NCI-H82 (cell line): ENCODE measurements at places on chromosomes 6 and 20.

DNA sequence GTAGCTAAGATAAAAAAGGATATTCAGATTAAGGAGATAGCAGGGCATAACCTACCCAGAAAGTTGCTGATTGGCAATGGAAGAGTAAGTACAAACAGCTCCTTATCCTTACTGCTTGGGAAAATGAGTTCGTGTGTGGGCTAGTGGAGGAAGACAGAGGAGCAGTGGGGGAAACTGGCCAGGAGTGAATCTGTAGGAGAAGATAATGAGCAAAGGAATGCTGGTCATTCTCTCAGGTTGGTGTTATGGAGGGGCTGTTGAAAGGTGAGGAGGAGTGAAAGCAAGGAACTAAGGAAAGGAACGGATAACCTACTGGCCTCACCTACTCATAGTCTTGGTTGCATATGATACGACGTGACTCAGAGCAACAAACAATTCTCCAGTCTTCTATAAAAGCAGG lies 7.3 kb upstream of the GJB7 start:
- no peak for DNase-seq

GRCh38 chr20:51003753-51004152 lies 19.2 kb downstream of the KCNG1 start:
- DNase-seq, result no peak

DNA sequence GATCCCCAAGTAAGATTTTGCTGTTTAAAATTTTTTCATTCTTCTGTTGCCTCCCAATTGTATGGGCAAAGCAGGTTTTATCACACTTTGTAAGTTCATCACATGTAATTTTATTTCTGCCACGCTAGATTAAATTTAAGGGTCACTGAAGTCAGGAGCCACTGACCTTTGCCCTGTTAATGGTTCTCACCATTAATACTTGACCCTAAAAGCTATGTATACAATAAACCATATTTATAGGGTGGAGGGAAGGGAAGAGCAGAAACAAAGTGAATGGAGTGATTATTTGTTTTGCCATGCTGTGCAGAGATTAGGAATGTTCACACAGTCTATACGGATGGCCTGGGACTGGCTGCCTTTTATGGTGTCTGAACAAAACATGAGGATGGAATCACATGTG lies 186.7 kb downstream of the BMP2 start:
- DNase-seq, result no peak

DNA sequence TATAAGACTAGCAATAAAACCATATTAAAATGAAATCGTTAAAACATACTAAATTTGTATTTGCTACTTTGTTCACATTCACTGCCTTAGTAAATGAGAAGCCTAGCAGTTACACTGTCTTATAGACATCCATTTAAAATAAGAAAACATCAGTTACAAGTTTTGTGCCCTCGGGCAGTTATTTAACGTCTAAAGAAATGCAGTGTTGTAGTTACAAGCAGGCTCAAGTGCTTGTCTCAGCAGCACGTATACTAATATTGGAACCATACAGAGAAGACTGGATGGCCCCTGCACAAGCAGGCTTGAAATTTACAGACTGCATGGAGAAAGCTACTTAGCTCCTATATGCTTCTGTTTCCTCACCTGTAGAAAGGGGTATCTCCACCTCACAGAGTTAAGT lies 93.1 kb downstream of the HACE1 start:
- no peak for DNase-seq

DNA sequence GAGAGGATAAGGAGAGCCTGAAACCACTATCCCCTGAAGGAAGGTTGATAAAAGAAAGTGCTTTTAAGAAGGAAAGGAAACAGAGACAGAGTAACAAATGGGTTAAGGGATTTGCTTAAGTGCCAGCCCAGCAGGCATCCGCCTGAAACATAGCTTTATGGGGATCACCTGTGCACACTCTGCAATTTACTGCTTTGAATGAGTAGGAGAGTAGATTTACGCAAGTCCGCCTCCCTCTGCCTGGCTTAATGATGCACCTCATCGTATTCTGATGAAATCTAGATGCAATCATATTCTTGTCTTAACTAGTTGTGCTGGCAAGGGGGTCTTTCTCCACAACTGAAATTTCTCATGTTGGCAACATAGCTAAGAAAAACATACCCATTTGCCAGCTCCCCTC lies 101.1 kb upstream of the ID4 start:
- DNase-seq, result peak; percentile 43

DNA sequence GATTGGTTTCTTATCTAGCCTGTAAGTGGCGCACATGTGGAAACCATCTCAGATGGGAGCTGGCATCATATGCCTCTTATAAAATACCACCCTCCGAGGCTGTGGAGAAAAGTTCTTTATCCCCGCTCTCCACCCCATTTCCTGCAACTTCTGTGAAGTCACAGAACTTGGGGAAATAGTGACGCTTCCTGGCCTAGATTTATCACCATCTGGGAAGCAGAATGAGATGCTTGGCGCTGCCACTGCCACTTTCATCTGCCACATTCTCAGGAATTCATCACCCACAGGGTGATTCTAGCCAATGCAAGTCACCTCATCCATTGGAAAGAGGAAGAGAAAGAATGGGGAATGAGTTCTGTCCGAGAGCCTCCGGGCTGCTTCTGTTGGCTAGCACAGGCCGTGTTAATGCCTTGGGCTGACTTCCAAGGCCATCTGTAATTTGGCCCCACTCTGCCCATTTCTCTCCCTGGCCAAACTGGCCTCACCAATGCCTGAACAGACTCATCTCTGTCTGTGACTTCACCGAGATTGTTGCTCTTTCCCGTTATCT lies 148.8 kb upstream of the SOX4 start:
- no peak for DNase-seq

DNA sequence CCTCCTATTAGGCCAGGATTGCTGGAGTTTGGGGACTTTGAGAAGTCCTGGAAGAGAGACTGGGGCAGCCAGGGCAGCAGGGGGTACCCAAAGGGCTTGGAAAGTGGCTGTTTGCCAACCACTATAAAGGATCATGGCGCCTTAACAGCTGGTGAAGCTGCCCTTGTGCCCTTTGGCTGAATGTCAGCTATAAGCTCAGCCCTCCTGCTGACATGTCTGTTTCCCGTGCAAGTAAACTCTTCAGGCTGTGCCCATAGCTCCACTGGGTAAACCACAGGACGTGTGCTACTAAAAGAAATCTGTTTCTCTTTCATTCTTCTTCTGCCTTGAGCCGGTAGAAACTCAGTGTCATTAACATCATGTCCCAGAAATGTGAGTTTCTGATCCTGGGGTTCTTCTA lies 97.3 kb downstream of the CAP2 start:
- no peak for DNase-seq

DNA sequence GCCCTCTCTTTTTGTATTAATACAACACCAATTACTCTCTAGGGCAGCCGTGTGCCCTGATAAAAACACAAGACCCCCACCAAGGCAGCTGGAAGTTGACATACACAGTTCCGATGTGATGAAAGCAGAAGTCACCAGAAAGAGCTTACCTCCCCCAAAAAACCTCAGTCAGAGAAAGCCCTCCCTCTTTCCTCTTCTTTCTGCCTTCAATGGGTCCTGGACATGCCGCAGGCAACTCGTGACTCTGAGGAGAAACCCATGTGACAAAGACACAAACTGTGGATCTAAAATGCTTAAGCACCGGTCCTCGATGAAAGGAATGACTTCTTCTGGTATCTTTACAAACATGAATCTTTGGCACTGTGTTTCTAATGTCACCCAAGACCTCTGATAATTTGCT lies 117.7 kb upstream of the CCDC28A start:
- no peak for DNase-seq

GRCh38 chr6:142542704-142543233 lies 241.0 kb downstream of the ADGRG6 start:
- no peak for DNase-seq

DNA sequence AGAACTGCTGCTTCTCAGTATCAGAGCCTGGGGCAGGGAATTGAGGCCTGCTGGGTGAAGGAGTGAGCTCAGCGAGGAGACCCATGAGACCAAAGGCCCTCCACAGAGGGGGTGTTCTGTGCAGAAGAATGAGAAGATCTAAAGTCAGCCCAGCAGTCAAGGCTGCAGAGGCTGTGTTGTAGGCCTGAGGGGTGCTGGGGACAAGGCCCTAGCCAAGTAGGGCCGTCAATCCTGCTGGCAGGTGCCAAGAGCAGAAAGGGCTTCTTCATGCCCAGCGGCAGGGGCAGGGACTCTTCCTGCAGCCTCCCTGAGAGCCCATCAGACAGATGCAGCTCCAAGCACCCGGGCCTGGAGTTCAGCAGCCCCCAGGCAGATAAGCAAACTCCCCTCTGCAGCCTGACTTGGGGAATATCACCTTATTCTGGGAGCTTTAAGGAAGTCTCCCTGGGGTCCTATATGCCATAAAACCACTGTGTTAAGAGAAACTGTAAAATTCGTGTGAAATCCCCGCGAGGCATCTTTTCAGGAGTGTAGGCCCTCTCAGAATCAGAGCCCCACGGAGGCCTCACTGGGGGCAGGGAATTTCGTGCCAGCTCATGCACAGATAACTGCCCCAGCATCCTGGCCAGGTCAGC lies 9.0 kb downstream of the CCDC167 start:
- no peak for DNase-seq

GRCh38 chr6:71908162-71908765 lies 21.9 kb downstream of the RIMS1 start:
- no peak for DNase-seq

GRCh38 chr6:3773678-3774298 lies 22.3 kb upstream of the PXDC1 start:
- no peak for DNase-seq

DNA sequence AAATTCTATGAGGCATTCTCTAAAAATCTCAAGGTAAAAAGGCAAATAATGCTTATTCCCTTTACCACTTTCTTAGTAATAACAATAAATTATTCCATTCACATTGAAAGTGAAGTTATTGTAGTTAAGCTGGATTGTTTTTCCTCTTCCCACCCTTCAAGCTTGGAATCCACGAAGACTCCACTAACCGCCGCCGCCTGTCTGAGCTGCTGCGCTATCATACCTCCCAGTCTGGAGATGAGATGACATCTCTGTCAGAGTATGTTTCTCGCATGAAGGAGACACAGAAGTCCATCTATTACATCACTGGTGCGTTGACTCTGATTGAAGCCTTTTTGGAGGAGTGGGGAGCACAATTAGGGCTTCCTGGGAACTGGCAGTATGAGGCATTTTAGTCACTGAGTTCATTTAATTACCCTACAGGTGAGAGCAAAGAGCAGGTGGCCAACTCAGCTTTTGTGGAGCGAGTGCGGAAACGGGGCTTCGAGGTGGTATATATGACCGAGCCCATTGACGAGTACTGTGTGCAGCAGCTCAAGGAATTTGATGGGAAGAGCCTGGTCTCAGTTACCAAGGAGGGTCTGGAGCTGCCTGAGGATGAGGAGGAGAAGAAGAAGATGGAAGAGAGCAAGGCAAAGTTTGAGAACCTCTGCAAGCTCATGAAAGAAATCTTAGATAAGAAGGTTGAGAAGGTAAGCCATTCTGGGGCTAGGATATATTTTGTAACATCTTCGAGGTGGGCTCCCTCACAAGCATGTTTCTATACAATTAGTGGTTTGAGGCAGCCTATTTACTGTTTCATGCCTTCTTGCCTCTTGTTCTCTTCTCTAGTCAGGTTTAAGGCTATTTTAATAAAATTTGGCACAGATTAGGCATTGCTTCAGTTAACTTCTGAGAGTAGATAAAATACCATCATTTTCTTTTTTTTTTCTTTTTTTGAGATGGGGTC lies 4.9 kb downstream of the HSP90AB1 start:
- no peak for DNase-seq

GRCh38 chr6:87068795-87069194 lies 26.1 kb downstream of the CGA start:
- DNase-seq, result no peak

DNA sequence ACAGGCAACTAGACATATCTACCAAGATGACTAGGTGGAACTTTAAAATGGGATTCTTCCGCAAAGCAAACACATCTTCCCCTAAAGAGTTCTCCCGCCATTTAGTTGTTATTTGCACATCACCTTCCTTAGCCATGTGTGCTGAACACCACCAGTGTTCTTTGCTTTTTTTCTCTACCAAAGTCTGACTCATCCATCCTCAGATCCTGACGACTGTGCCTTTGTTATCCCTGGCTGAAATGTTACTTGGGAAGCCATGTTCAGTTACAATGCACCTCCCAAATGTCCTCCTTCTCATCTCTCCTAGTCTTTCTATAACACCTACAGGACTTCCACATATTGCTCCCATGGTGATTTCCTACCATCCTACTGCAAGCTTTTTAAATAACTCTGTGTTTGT lies 593.5 kb upstream of the ARID1B start:
- peak; percentile 29 for DNase-seq

- DNase-seq, result peak; percentile 41
These were observed 80.0 kb upstream of the RPS6KA2 start for GRCh38 chr6:166707045-166707444.

DNA sequence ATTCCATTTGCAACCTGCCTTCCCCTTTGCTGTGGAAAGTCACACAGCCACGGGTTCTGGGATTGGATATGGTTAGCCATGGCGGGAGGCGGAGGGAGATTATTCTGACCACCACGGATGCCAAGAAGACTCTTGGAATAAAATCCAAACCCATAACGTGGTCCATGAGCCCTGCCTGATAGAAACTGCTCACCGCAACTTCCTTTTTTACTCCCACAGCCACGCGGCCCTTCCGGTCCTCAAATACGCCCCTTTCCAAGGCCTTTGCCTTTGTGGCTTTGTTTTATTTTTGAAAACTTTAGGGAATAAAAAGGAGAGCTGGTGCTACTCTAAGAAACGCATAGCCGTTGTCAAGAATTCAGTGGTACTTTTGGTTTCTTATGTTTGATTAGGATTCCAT lies 602.5 kb upstream of the CDH4 start:
- DNase-seq, result no peak
